ENCODE measurements at places on chromosomes 2 and 18.
A peak's percentile ranks its signal among the peaks of the same experiment; 100 is the strongest.

DNA sequence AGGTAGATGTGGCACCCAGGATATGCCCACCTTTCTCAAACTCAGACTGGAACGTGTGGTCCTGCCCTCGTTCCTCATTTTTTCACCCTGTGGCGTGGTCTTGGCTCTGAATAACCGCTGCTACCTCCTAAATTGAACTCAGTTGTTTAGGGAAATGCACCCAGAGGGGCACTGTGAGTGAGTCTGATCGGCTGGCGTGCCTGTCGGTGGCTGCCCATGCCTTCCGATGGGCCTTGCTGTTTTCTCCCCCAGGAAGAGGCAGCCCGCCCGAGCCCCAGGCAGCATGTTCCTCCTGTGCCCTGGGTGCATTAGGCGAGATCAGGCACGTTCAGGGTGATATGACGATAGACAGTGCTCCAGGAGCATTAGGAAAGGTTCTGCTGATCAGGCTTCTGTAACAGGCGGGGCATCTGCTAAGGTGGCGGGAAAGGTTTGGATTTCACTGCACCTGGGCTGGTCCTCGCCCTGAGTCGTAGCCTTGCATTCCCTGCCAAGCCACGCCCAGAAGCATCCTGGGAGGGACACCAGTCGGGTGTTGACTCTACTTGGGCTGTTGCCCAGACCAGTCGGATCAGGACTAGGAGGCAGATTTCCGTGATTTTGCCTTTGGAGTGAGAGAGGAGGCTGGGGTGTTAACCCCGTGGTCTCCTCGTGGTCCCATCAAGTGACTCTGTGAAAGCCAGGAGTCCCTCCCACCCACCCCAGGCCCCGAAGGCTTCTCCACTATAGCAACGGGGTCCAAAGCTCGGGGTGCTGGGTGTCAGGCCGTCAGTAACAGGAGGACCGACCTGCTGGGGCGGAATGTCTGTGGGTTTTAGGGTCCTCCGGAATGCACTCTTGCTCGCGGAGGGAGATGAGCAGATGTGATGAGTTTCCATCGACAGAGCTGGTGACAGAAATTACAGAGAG lies 75.1 kb downstream of the SH3BP4 start:
- peak; percentile 57 for DNase-seq

DNA sequence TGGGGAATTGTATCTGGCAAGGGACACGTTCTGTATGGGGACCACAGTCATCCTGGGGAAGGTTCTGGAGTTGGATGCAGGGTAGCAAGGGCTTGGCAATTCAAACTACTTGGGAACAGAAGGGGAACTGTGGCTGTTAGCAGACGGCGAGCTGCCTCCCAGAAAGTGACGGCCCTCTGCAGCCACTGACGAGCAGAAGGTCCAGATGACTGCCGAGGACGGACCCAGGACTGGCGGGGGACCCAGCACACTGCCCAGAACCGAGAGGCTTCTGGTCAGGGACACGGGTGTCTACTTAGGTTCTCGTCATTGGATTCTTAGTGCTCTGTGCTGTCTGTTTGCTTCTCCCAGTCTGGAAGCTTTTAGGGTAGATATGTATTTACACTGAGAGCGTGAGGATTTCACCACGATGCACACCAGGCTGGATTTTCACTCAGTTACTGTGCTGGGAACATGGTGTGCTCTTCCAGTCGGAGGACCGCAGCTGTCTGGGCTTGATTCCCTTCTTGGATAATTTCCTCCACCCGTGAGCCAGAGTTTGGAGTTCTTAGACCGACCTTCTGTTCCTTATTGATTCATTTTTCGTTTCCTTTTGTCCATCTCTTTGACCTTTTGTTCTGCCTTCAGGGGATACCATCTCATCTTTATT lies 13.4 kb downstream of the GPR35 start:
- no peak for DNase-seq

DNA sequence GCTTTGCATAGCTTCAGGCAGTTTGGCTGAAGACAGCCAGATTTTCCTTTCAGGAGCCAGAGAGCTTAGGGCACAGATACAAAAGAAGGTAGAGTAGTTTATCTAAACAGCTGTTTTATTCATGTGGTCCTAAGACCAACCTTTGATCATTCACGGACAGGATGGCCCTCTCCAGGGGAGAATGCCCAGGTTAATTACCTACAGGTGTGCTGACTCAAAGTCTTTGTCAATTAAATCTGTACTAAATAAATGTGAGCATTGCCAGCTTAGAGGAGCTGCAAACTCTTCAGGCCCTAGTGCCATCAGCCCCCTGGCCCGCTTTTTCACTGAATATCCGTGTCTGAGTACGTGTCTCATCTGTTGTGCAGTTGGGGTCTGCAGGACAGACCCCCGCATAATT lies 554.7 kb downstream of the NUP35 start:
- no peak for DNase-seq

- DNase-seq = no peak
Measured at GRCh38 chr2:78237704-78238103, 715.5 kb upstream of the LRRTM4 start.

- DNase-seq = no peak
Measured at GRCh38 chr18:79741362-79741700, 56.4 kb upstream of the KCNG2 start.

DNA sequence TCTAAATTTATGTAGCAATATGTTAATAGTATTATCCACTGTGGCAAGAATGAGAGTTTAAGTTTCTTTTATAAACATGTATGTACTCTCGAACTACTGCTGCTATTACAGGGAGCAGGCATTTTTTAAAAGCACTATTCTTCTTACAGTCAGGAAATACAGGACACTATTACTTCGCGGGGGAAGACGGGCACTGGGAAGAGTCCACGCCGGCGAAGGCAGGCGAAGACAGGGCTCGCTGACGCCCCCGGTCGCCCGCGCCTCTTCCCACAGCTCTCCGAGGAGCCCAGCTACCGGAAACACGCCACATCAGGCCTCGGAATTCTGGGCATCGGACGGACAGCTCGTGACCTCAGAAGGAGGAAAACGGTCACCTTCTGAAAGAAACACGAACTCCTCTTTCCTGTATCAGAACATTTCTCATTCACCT lies 90.2 kb downstream of the FAM161A start:
- peak; percentile 74 for DNase-seq
